Activated B cell treated with CpG ODN at 0.5 μM for 24 hours (primary cell): ENCODE measurements at places on chromosomes 5 and 9.

- DNase-seq: no peak
These were observed 187.7 kb downstream of the DENND1A start for GRCh38 chr9:123742009-123742767.

DNA sequence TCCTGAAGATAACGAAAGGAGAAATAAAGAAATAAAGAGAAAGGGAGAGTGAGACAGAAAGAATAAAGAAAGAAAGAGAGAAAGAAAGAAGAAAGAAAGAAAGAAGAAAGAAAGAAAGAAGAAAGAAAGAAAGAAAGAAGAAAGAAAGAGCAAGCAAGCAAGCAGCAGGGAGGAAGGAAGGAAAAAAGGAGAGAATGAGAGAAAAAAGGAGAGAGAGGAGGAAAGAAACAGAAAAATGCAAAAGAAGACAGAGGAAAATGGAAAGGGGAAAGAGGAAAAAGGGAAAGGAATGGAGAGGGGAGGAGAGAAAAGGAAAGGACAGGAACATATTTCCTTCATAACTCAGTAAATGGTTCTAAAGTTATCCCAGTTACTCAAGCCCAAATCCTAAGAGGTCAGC, 978.8 kb upstream of the CDH9 start:
- no peak for DNase-seq

GRCh38 chr5:43619380-43619779, 16.4 kb downstream of the NNT start:
- no peak for DNase-seq

GRCh38 chr5:174901336-174901735, 177.0 kb downstream of the MSX2 start:
- DNase-seq: no peak

GRCh38 chr9:87889882-87890252, 7.2 kb downstream of the SPATA31E1 start:
- DNase-seq: no peak

GRCh38 chr5:157766902-157767301, 23.4 kb downstream of the LSM11 start:
- DNase-seq: no peak

DNA sequence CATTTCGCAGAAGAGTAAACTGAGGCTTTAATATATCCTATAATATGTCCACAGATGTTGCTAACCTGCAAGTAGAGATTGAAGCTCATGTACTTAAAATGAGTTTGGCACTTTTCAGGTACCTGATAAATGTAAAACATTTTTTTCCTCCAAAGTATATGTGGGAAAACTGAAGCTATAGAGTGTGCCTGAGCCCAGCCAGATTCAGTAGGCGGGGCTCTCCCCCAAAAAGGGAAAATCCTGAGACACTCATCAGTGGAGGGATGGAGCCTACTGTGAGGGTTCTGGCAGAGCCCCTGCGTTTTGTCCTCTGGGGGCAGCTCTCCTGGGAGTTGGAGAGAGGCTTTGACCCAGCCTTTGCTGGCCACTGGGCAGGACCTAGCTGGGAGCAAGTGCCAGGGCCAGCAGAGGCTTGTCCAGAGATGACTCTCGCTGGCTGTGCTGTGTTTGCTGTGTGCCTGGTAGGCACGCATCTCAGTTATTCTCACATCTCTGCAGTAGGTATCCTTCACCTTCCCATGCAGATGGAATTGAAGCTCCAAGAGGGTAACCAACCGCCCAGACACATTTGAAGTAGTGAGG, 81.1 kb upstream of the SPRY4 start:
- DNase-seq: no peak

DNA sequence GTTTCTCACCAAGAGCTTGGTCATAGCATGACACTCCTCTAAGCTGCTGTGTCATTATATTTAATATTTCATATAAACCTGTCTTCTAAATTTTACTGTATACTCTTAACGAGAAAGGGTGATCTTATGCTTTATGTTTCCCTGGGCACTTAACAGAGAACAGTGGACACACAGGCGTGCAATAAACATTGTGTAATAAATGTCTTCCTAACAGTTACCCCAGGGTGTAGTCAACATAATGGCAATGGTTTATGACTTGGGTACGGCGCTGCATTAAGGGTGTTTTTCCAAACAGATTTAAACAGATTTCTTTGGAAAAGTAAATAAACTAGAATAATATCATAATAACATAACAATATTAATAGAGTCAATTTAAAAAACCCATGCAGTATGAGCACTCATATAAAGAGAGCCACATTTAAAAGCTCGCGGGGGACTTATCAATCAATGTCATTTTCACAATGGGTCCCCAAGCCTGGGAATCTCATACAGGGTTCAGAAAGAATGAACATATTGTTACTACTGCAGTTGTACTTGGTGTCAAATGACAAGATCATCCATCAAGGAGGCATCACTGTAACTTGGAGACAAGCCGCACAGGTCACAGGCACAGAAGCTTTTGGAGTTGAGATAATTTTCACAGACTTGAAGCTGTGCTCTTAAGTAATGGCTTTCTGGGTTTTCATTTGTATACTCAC, 376.4 kb downstream of the CTNND2 start:
- no peak for DNase-seq

GRCh38 chr5:35182910-35183535, 47.3 kb downstream of the PRLR start:
- DNase-seq: no peak

- DNase-seq: no peak
These were observed 2.5 kb upstream of the WHRN start for GRCh38 chr9:114507726-114508125.

DNA sequence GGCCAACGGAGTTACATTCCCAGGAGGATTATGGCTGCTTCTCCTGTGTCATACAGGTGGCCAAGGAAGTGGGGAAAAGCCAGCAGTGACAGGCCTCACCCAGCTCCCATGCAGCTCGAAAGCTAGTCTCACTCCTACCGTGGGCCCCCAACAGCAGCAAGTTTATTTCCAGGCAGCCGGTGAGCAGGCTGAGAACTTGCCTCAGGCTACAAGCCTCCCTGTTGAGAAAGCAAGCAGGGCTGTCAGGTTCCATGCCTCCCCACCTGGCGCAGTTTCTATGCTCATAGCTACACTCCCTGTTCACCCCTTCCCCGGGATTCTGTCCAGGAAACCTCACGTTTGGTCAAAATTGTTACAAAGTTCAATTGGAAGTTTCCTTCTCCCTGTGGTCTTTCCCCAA, 27.5 kb upstream of the DNAH5 start:
- DNase-seq: no peak

DNA sequence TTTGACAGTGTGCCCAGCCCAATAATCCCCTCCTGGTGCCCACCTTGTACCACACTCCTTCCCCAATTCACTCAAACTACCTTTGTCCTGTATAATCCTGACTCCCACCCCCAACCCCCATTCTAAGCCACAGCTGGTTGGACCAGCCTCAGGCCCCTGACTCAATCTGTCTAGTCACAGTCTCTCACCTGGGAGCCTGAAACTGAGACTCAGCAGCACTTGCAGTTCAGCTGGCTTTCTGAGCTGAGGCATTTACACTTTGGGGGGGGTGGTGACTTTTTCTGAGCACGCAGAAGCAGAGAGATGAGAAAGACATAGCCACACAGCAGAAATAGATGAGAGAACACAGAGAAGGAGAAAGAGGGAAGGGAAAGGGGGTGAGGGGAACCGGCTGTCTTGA, 247.3 kb downstream of the MAN2A1 start:
- no peak for DNase-seq

GRCh38 chr9:136043441-136043991, 51.6 kb downstream of the NACC2 start:
- no peak for DNase-seq

DNA sequence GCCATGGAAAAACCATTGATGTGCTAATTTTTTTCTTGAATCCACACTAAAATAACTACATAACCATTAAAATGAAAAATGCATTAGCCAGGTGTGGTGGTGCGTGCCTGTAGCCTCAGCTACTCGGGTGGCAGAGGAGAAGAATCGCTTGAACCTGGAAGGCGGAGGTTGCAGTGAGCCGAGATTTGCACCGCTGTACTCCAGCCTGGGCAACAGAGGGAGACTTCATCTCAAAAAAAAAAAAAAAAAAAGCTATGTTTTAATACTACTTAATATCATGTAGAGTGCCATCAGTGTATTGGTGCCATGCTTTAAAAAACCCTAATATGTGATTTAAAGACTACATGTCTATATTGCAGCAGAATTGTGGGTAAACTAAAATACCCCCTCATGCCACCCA, 58.9 kb downstream of the NDFIP1 start:
- DNase-seq: no peak

GRCh38 chr5:172757394-172758010, 13.5 kb downstream of the DUSP1 start:
- no peak for DNase-seq

DNA sequence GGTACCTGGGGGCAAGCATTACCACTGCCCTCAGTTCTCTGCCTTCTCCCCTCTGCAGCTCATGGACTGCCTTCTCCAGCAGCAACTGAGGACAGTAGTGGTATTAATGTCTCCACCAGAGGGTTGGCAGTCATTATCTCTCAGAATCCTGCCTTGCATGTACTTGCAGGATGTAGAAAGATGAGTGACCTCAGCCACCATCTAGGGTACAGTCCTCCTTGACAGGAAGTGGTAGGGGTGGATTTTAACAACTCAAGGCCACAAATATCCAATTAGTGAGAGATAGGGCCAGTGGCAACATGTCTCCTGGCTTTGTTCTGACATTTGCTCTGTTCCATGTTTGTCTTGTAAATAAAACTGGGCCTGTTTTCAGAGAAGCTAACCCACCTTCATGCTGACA, 47.2 kb downstream of the F2R start:
- DNase-seq: no peak

- no peak for DNase-seq
These were observed 113.8 kb downstream of the TMC1 start for GRCh38 chr9:72635197-72635596.

DNA sequence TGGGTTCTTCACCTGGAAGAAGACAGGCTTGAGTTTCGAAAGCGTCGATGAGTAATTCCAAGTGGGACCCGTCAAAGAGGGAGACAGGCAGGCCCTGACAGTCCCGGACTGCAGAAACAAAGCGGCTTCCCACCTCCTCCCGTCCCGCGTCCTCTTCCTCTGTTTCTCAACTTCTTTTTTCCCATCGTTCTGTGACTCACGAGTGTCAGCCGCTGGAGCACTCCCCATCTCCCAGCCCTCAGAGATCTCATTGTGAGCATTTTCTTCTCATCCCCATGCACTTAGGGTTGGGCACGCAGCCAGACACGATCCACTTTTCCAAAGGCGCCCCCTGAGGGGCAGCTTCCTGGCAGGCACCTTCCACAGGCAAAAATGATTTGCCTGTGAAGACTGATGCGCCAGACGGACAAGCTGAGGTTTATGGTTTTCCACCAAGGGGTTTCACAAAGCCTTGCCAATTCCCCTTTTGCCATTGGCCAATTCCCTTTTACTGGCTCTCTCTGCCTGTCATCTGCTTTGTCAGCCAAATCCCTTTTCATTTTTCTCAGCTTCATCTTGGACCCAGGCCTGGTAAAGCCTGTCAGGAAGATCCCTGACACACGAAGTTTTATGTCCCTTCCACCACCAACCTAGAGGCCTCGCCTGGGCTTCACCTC, 86.5 kb upstream of the ANKRD55 start:
- no peak for DNase-seq

GRCh38 chr9:134891053-134891452, 10.4 kb downstream of the FCN2 start:
- DNase-seq: no peak

GRCh38 chr9:120545701-120546550, 34.0 kb downstream of the CDK5RAP2 start:
- DNase-seq: no peak

DNA sequence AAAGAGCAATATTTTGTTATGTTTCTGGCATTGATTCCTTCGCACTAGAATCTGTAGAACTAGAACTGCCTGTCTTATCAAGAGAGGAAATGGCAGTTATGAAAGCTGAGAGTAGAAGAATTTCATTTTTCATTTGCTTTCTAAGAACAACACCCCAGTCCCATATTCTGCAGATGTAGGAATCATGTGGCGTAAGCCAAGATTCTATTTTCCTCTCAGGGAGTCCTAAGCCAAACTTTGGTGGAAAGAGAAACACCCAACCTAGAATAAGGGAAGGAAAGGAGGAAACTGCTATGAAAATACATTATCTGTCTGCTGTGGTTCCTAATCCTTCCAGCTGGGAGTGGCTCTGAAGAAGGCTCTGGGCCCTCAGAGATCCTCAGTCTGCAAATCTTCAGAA, 1176.9 kb upstream of the C9orf72 start:
- DNase-seq: no peak

DNA sequence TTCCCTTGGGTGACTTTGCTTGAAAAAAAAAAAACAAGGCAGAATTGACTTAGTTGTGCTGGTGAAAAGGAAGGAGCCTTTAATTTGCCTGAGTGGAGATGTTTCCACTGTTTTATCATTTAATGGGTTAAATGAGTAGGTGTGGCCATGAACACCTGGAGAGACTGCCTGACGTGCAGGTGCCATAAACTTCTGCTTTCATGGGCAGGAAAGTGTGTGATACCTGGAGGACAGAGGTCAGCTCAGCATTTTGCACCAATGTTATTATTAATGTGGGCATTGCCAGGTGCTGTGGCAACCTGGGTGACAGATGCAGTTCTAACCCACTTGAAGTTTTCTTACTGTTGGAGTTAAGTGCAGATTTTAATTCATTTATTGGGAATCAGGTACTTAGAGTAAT, 145.4 kb downstream of the CD180 start:
- no peak for DNase-seq

DNA sequence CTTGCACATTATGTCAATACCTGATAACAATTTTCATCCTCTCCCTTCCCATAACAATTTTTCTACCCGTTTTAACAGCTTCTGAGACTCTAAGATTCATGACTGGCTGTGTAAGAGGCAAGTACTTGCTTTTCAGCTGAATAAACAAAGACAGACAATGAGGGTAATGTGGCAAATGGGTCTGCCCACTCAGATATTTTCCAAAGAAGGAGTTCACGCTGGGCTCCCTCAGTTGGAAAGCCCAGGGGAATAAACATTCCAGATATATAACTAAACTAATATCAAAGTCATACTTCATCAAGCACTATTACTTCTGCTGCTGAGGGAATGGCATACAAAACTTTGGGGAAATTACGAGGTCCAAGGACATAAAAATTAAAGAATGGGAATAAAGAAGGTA, 24.4 kb downstream of the MEGF9 start:
- DNase-seq: no peak

DNA sequence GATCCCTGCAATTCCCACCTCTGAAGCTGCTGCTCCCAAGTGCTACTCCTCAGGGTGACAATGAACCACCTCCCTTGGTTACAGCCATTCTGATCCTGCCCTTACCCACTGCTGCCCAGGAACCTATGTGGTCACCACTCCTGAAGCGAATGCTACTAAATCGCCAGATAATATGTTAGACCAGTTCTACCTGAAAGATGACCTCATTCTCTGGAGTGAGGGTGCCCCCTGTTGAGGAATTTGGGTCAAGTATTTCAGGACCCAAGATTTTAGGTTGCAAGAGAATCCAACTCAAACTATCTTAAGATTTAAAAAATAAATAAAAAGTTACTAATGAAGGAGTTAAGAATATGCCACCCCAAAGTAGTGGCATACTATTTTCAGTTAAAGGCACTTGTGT, 5.8 kb upstream of the SNAPC3 start:
- DNase-seq: no peak

DNA sequence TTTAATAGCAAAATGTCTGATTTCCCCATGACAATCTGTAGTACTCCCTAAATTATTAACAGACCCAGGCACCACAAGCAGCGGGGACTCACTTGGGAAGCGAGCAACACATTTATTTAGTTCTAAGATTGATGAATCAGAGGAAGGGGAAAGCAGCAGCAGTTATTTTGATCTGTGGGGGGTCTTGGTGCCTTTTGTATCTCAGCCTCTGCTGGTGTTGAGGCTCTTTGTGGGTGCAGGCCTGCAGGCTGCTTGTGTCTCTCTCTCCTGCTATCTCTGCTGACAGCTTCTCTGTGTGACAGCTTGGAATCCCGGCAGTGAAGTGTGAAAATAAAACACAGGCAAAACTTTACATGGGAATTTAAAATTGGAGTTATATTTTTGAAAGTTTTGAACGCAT, 878.2 kb upstream of the DMAC1 start:
- no peak for DNase-seq
